ENCODE measurements at places on chromosomes 4 and X. TPM values are rescaled to one million over a fixed set of nuclear protein-coding genes. Genes with fewer than 3 reads are reported as not detected.

- DNase-seq = no peak
Observed at GRCh38 chr4:86959588-86960500, 25.0 kb downstream of the AFF1 start.

- no peak for DNase-seq
Observed at GRCh38 chr4:145882604-145883003, 56.0 kb downstream of the ZNF827 start.

Gene GRID2
- not detected for total RNA-seq

Gene TACR3
- total RNA-seq = not detected

Gene MAP7D3
- total RNA-seq = 48.2 TPM

DNA sequence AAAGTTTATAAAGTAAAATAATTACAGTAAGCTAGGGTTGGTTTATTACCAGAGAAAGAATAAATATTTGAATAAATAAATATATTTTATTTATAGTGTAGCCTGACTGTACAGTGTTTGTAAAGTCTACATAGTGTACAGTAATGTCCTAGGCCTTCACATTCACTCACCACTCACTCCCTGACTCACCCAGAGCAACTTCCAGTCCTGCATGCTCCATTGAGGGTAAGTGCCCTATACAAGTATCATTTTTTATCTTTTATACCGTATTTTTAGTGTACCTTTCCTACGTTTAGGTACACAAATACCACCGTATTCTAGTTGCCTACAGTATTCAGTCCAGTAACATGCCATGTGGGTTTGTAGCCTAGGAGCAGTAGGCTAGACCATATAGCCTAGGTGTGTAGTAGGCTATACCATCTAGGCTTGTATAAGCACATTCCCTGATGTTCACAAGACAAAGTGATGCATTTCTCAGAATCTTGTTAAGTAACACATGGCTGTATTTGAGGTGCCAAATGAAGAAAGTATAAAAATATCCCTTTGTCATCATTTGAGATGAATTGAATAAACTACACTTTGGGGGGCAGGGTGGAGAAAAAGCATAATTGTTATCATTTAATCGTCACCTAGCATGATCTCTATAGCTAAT lies 14.7 kb upstream of the KLHL8 start:
- DNase-seq = no peak

GRCh38 chr4:39348371-39349315 lies 17.5 kb downstream of the RFC1 start:
- no peak for DNase-seq

DNA sequence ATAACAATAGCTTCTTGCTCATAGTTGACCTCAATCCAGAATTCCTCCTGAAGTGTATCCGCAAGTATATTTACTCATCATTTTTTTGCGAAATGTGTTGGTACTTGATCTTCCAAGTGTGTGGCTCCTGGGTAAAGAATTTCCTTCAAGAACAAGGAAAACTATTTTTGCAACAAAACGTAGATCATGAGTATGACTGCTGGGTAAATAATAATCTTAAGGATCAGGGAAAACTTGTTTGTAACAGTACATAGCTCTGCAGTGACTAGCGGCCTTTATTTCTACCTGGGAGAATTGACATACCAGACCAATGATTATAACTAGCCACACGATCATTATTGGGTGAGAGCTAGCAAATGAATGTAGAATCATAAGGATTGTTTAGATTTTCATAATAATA lies 1311.7 kb downstream of the ARAP2 start:
- DNase-seq = no peak

Gene GAB1
- total RNA-seq = 52.2 TPM

DNA sequence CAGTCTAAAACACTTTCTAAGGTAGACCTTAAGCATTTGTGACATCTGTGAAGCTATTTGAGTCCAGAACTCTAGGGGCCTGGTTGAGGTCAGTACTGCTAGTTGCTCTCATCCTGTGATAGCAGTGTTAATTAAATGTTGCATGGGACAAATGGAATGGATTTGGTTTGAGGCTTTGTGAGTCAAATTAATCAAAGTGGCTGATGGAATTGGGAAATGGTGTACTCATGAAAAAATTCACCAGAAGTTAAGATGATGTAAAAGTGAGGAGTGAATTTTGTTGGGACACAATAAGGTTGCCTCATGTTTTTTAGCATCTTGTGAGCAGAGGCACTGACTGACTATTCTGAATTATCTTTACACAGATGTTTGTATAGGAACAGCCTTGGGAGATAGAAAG lies 99.2 kb upstream of the ARSJ start:
- no peak for DNase-seq

DNA sequence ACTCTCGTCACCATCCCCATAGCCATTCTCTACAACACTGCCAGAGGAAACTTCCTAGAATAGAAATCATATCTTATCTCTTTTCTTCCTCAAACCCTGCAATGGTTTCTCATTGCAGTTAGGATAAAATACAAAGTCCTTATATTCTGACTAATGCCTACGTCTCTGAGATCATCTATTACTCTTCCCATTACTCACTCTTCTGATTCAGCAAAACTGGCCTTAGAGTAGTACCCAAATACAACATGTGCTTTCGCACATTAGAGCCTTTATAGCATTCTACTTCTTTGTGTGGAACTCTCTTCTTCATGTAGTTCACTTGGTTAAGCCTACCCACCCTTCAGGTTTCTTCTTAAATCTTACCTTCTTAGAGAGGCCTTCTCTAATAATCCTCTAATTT lies 28.0 kb downstream of the LHFPL1 start:
- DNase-seq = no peak

Data from chondrocyte (in vitro differentiated cells).